ENCODE measurements at places on chromosomes 11 and 22. TPM values are rescaled to one million over a fixed set of nuclear protein-coding genes. Genes with fewer than 3 reads are reported as not detected.

DENND5A gene
- total RNA-seq: 138 TPM

CTNND1 gene
- total RNA-seq: 366 TPM

BTG4 gene
- not detected for total RNA-seq

SLC25A45 gene
- 0.81 TPM for total RNA-seq

ACRV1 gene
- total RNA-seq: not detected

ME3 gene
- total RNA-seq: 34.8 TPM

FAM180B gene
- total RNA-seq: not detected

POLR2F gene
- 75.7 TPM for total RNA-seq

PYGM gene
- 0.44 TPM for total RNA-seq

OR10A2 gene
- total RNA-seq: not detected

B4GALNT4 gene
- total RNA-seq: 0.16 TPM

RTN4R gene
- total RNA-seq: 1.3 TPM

OR52E4 gene
- not detected for total RNA-seq

OR5AN1 gene
- not detected for total RNA-seq

CDKN1C gene
- total RNA-seq: 16.0 TPM

SLC22A6 gene
- total RNA-seq: not detected

CDC42BPG gene
- total RNA-seq: 0.16 TPM

SLC22A25 gene
- total RNA-seq: not detected

IL17REL gene
- not detected for total RNA-seq

MS4A15 gene
- total RNA-seq: not detected

JAML gene
- total RNA-seq: not detected
